ENCODE measurements at places on chromosomes 7 and 10.

DNA sequence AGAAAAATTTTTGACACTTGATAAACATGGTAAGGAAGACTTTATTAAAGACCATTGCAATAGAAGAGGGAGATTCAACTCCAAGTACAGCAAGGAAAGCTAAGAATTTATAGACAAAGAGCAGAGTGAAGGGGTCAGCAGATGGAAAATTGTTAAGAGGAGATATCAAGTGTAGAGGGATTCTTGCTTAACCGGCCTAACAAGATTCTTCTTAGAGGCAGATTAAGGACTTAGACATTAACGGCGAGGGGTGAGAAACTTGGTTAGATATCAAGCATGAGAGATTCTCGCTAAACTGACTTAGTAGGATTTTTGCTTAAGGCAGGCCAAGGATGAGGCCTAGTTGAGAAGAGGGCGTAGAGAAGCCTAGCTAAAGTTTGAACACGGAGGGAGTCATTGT is 76.0 kb downstream of the ITGB1 start:
- no peak for DNase-seq

DNA sequence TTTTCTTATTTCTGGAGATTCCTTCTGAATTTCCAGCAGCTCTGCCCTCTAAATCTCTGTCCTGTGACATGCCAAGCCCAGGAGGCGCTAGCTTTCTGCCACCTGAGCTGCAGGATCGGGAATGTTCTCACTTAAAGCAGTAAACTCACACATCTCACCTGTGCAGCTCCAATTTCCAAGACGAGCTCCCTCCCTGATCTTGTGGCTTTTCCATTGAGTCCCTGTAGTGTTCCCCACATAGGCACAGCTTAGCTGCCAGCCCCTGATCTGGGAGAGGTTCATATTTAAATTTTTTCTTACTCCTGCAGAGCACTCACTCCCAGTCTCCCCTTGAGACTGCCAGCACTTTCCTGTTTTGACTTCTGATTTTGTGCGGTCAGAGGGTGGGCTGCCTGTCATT is 479.3 kb downstream of the GLRX3 start:
- no peak for DNase-seq

DNA sequence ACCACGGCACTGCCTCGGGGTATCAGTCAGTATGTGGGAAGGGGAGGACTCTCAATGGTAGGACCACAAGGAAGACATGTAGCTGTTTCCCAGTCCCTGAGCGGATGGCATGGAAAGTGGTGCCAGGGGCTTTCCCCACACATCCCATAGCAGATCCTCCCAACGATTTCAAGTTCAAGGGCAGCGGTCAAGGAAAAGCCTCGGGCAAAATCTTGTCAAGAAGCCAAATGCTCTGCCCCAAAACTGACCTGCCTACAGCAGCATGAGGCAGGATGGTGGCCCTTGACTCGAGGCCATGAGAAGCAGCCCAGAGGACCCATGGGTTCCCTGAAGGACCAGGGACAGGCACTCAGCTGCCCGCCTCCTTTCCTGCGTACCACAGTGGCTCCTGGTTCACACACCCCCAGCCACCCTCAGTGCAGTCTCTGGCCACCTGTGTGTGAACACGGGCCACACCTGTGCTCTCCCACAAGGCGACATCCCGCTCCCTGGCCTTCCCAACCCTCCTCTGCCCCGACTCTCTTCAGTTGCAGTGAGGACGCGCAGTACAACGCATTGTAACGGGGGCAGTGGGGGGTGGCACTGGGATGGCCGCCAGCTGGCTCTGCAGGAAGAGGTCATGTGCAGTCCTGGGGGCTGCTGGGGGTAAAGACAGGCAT is 43.6 kb downstream of the CTBP2 start:
- no peak for DNase-seq

DNA sequence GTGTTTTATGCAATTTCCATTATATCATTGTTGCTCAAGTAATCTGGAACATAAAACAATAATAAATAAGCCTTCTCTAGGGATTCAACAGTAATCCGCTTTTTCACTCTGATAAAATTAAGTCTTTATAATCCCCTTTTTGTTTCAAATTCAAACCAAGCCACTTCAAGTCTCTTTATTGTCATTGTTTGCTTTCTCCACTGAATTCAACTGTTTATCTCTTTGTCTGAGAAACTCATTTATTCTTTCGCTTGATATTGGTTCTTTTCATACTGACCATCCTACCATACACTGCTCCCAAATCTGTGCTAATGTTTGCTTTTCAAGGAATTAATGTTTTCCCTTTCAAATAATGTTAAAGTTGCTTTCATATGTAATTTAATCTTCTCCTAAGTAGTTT is 550.4 kb upstream of the PCDH15 start:
- DNase-seq = no peak

- no peak for DNase-seq
Measured at GRCh38 chr7:4181446-4181845, 500.6 kb upstream of the FOXK1 start.

DNA sequence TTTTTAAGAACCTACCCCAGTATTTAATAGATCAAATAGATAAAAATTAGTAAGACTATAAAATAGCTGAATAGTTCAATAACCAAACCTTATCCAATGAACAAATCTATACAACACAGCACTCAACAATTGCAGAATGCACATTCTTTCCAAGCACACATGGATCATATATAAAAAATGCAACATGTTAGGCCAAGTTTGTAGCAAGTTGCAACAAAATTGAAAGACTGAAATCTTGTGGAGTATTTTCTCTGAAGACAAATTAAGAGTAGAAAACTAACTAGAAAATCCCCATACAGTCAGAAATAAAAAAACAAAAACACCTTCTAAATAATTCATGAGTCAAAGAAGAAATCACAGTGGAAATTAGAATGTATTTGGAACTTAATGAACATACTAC is 317.3 kb downstream of the PHTF2 start:
- DNase-seq = no peak

DNA sequence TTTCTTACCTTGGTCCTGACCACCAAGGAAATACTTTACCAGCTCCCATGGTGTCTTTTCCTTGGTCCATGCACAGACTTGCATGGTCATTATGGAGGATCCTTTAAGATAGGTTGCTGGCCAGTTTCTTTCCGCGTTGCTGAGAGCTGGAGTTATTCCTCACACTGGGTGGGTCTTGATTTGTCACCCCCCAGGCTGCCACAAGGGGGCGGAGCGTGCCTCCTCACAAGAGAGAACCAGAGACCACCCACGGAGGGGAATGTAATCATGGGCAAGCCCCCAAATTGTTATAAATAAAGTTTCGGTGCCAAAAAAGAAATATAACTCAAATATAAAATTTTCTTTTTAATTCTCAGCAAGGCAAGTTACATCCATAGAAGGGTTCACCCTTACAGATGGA is 10.5 kb upstream of the TRIM24 start:
- DNase-seq = peak; percentile 17

- no peak for DNase-seq
Measured at GRCh38 chr7:44615149-44615611, 8.8 kb downstream of the OGDH start.

DNA sequence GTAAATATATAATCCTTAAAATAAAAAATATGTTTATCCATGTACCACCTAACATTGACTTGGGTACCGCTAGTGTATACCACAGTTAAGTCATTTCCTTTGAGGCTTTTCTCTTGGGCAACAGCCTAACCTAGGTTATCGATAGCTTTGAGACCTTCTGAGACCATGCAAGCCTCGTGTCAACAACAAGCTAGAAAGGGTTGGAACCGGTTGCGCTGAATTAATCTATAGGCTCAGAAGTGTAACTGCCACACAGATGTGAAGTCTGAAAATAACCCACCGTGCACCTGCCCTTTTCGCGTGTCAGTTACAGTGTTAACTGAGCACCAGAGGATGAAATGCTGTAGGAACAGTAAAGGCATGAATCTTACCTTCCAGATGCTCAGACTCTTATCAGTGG is 59.8 kb downstream of the ARID5B start:
- DNase-seq = no peak

GRCh38 chr10:77168861-77169260 is 468.7 kb downstream of the KCNMA1 start:
- no peak for DNase-seq

DNA sequence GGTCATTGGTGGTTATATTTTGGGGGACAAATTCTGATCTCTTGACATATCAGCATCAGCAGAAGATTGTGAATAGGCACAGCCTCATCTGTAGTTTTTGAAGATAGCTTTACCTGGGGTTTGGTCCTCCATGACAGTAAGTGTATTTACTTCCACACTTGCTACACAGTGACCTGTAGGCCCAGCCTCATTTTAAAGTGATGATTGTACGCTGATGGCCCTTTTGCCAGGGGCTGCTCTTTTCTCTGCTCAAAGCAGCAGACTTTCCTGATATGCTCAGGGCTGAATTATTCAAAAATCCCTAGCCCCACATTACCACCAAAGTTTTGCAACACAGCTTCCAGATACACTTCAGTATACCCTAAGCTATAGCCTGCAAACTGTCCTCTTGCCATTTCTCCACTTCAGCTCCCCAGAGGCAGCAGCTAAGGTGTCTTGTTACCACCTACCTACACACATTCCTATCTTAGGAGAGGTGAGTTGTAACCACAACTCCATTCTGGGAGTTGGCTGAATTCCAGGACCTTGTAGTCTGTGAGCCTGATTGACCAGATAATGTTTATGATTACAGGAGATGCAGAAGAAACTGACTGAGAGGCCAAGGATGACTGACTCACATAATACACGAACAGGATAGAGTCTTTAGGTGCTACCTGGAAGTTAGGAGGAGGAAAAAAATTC is 6.0 kb downstream of the ASB4 start:
- no peak for DNase-seq

DNA sequence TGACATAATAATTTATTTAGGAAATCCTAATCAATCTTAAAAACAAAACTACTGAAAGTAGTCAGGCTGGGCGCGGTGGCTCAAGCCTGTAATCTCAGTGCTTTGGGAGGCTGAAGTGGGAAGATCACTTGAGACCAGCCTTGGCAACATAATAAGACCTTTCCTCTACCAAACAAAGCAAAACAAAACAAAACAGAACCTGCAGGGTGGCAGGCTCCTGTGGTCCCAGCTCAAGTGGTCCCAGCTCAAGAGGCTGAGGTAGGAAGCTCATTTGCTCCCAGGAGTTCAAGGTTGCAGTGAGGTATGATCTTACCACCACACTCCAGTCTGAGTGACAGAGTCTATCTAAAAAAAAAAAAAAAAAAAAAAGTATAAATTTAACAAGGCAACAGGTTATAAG is 748.0 kb downstream of the CNTNAP2 start:
- DNase-seq = no peak

DNA sequence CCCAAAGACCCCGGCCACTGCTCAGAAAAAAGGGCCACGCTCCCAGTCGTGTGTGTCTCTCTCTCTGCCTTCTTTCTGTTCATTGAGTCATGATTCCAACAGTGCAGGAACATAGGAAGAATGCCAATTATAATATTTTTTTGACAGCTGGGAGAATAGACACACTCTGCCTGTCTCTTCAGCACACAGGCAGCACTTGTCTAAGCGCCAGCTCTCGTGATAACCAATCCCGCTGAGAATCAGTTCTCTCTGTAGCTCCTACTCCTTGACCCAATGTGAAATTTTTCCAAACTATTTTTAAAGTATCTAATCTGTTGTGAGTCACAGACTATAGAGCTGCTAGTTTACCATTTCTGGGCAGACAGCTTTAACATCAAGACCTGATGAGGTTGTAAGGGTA is 145.7 kb upstream of the RHEB start:
- no peak for DNase-seq

GRCh38 chr7:145211211-145211610 is 375.4 kb upstream of the TPK1 start:
- DNase-seq = no peak

GRCh38 chr10:129760003-129760315 is 204.1 kb downstream of the EBF3 start:
- DNase-seq = no peak

GRCh38 chr10:125662584-125662983 is 20.4 kb downstream of the TEX36 start:
- no peak for DNase-seq

DNA sequence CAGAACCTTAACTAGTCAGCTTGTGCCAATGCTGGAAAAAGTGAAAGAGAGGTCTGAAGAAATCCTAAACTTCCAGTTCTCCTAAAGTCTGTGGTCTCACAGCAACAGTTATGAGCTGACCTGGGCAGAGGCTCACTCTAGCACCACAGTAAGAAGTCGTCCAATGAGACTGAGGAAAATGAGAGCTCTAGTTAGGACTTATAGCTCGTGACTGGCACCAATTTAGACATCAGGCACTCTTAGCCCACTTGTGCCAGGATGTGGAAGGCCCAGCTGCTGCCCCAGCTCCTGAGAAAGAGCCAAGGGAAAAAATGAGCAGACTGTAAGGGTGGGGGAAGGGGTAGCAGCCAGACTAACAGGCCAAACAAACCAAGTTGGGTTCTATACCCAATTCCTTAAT is 7.6 kb downstream of the MMS19 start:
- DNase-seq = no peak

DNA sequence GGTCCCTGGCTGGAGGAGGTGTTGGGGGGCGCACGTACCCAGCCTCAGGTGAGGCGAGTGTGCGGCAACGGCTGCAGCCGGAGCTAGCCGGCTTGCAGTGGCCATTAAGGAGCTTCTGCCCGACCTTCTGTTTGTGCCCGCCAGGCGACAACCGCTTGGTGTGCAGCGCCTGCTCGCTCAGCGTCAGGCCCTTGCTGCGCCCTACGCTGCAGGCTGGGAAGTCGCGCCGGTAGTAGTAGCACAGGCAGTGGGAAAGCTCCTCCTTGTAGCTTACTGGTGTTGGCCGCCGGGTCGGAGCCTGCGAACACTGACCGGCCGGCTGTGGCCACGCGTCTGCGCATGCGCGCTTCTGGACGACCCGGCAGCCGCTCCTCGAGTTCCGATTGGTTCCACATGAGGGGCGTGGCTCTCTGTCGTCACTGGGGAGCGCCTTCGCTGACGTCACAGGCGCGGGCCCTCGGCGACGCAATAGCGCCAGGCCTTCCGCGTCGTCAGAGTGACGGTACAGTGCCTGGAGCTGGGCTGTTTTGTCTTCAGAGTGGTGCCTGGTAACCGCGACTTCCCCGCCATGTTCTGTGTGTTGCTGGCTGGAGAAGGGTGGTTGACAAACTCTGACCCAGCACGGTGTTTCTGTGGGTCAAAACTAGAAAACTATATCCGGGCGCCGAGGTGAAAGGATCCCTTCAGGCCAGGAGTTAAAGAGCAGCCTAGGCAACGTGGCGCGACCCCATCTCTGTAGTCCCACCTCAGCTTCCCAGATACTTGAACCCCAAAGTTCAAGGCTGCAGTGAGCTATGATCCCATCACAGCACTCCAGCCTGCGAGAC is 76.3 kb upstream of the TMEM248 start:
- DNase-seq = peak; percentile 99

DNA sequence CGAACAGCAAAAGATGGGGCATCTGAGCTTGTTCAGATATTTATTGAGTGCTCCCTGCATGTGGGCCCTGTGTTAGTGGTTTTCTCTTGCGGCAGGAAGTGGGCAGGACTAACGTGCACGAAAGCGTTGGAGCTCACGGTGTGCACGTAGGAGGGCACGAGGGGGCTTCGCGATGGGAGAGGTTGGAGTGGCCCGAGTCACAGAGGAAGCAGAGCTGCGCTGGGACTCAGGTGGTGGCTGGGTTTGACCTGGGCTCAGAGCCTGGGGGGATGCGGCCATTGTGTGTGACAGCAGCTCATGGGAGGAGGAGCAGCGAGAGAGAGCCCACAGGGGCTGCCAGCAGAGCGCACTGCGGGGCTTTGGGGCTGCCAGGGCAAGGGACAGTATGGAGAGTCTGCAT is 7.7 kb downstream of the ZSCAN25 start:
- DNase-seq = peak; percentile 67
